ENCODE measurements at places on chromosomes 7 and 10.

DNA sequence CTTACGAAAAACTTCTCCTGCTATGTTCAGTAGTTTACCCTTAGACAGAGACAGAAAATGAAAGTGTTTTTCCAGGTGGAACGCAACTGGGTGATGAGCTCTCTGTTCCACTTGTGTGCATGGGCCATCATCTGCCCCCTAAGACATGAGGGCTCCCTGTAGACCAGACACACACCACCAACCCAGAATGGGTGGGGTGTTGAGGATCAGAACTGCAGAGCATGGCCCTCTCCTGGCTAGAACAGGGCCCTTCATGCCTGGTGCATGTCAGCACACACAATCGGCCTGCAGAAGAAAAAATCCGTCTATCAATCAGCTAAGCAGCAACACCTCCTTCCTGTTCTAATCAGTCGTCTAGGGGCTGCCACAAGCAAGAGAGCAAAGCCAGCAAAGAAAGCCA lies 186.2 kb upstream of the INHBA start:
- no peak for DNase-seq

DNA sequence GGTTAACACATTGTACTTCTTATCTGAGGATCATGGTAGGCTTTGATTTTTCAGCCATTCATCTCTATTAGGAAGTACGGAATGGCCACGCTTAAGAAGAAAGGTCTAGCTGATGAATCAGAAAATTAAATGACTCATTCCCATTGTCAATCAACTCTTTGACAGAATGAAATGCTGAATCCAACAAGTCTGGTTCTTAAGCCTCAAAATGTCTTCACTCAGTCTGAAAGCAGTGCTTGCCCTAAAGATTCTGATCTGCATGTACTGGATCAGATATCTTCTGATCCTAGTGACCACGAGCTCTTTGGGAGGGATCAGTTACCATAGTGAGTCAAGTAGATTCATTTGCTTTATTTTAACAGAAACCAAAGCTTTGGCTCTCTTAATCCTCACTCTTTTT lies 5.7 kb upstream of the CELF2 start:
- no peak for DNase-seq

GRCh38 chr10:77230194-77230593 lies 407.4 kb downstream of the KCNMA1 start:
- DNase-seq = no peak

DNA sequence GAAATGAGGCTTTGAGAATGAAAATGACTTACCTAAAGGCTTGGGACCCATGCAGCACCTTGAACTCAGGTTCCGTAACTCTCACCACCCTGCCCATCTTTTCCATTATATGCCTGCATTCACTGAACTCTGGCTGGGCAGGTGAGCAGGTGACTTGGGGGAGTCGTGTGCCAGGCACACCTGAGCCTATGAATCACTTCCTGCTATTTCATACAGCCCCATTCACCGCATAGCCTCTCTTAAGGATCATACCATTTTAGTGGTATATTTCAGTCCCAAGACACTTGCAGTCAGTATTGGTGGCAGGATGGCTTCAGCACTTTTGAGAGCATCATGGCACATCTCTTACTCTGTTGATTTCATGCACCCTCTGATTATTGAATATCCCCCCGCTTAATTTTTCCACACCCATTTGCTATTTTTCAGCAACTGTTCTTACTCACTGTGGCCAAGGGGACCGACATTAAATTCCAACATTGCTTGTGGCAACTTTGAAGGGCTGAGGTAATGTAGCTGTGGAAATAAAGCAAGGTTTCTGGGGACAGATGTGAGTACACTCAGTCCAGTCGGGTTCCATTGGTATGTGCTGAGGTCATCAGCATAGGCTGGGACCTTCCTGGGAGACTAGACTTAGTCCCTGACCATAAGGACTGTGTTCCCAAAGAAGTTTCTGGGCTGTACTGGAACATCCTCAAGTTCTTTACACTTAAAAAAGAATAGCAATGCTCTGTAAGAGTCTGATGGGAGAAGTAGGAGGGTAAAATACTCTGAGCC lies 39.8 kb upstream of the ZNF438 start:
- DNase-seq = no peak

GRCh38 chr7:137399827-137400823 lies 56.6 kb upstream of the PTN start:
- no peak for DNase-seq
